ENCODE measurements at places on chromosomes 3 and 15.

GRCh38 chr15:20358066-20358778 lies 183.4 kb downstream of the GOLGA6L6 start:
- DNase-seq: no peak

DNA sequence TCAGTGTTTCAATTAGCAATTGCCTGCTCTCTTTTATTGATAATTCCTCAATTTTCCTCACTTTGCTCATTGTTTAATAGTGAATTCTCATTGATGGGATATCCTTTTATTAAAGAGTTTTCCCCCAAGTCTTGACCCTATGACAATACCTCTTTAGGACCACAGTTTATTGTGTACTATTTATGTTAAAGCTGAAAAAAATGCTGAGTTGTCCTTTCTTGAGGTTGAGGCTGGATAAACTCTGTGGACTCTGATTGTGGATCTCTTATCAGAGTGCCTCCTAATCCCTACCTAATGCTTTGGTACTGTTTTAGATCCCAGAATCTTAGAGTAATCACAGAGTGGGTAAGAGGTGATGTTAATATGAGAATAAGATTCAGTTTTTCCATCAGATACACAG lies 416.3 kb upstream of the GBE1 start:
- DNase-seq: no peak

GRCh38 chr3:25293736-25294135 lies 134.3 kb upstream of the RARB start:
- DNase-seq: no peak

DNA sequence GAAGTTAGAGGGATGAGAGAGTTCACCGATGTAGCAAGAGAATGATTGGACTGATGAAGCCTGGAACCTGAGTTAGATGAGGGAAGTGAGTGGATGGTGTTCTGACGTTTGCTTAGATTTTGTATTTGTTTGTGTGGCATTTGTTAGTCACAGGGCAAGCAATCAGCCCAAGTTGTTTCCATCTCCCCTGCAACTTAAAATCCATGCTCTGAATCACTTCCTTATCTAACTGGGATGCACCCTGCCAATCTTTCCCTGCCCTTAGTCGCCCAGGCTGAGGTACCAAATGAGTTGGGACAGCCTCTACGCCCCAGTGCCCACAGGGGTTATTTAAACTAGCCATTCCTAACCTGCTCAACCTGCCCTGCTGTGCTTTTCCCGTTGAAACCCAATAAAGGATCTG lies 12.6 kb downstream of the PAQR5 start:
- no peak for DNase-seq

- DNase-seq: no peak
These were observed 30.7 kb upstream of the CLRN1 start for GRCh38 chr3:151003029-151003767.

- DNase-seq: no peak
These were observed 214.9 kb upstream of the NR2F2 start for GRCh38 chr15:96115642-96116041.

DNA sequence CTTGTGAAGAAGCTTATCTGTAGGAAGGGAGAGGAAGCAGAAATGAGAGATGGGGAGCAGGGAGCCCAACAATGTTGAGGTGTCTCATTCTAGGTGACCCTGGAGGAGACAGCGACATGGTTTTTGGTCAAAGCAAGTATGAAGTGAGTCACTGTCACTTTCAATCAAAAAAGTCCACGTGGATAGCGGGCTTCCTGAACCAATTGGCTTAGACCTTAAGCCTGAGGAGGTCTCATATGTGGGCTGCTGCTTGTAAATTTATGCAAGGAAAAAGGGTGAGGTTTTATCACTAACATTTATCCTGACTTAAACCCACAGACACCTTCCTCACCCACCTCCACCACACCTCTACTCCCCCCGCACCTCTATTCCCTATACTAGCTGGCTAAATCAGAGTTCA lies 22.7 kb downstream of the CLDN11 start:
- no peak for DNase-seq

DNA sequence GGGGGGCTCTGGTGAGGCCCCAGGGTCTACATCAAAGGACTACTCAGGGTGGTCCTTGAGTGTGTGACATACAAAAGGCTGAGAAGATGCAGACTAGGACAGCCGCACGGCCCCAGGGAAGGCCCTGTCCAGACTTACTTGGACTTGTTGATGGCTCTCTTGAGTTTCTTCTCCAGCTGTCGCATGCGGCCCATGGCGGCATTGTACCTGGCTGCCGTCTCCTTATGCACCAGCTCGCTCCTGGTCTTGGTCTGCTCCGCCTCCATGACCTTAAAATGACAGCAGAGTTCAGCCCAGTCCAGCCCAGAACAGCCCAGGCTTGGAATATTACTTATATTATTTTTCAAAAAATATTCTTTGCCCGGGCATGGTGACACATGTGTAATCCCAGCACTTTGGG lies 56.0 kb downstream of the CAPN7 start:
- DNase-seq: no peak

- no peak for DNase-seq
These were observed 2.0 kb upstream of the ZNF710 start for GRCh38 chr15:89998923-89999675.

DNA sequence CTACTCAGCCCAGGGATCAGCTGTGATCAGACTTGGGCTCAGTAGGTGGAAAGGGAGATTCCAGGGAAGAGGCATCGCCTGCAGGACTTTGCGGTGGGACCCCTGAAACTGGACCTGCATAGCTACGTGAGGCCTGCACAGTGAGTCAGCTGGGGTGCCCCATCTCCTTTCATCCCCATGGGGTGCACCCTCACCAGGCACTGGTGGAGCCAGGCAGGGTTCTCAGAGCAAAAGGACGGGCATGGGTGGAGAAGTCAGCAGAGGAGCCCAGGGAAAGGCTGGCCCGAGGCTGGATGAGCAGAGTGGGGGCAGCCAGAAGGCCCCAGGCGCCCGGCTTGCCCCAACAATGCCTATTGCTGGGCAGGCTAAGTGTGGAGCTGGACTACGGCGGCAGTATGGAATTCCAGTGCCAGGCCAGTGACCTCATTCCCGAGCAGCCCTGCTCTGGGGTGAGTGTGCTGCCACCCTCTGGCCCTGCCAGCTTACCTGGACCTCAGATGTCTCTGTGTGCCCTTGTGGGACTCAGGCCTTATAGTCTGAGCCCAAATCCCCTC lies 19.7 kb downstream of the ACAA1 start:
- no peak for DNase-seq

DNA sequence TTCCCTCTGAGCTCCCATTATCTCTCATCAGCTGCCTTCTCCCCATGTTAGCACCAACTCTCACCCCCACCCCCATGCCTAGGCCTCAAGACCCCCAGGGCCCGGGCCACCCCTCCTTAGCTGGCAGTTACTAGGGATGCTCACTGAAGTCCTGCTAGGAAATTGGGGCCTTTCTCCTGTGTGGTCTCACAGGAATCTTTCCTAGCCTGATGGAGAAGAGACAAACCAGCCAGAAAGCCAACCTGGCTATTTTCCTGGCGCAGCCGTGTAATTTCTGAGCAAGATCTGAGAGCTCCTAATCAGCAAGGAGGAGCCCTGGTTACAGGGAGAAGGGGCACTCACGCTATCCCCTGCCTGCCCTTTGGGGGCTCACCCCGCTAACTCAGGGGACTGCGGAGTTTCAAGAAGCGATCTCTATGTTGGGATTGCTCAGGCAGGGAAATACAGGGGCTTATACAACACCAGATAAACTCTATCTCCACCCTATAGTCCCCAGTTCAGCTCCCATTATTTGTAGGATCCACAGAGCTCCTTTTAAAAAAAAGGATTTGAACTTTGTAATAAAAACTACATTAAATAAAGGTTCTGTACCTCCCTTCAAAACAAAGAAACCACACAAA lies 25.2 kb downstream of the NR2F2 start:
- no peak for DNase-seq

DNA sequence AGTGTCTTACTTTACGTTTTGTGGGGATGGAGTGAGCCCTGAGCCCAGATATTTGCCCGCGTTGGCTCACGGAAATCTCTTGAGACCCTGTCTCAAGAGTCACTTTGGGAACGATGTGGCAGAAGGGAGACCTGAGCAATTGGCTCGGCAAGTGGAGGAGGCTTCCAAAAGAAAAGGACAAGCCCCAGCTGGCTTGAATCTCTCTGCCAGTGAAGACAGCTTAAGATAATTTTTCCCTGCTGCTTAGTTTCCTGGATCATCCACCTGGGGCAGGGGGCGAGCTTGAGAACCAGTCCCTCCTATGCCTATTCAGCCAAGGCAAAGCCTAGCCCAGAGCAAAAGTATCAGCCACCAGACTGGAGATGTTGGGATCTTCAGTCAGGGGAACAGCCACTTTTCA lies 708 bp downstream of the SEC22A start:
- no peak for DNase-seq

GRCh38 chr3:146134348-146135117 lies 26.5 kb downstream of the PLOD2 start:
- DNase-seq: no peak

DNA sequence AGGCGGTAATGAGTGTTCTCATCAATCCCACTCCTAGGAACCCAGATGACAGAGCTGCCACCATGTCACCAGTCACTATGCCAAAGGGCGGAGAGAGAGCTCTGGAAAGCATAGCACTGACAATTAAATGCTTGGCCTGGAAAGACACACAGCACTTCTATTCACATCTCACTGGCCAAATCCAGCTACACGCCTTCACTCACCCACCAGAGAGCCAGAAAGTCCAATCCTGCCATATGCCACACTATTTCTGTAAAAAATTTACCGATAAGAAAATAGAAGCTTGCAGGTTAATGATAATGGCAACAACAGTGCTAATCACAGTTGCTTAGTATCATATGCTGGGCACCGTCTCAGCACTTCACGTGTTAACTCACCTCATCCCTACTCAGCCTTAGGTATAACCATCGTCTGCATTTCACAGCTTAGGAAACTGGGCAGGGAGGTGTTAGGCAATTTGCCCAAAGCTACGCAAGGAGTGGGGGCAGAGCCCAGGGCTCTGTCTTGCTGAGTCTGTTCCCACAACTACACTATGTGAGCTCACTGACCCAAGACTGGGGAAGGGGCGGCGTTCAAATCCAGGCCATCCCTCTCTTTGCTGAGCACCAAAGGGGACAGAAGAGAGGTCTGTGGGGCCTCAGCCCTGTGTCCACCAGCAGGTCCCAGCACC lies 16.5 kb downstream of the KLHL25 start:
- no peak for DNase-seq

DNA sequence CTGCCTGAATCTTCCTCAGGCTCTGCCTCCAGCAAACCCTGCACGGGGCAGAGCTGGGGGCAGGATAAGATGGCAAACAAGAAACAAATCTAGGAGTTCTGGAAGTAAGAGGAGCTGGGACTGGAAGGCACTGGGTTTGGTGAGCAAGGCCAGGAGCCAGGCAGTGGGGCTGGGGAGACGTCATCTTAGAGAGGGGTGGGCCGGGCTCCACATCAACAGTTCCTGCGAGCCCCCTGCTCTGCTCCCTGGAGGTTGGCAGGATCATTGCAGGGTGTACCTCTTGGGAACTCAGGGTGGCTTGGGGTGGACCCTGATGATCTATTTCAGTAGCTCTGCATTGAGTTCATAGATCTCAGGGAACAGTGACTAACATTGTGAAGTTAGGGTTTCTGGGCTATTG lies 87.3 kb upstream of the PRR23E start:
- no peak for DNase-seq

Measured in stimulated activated CD8-positive, alpha-beta memory T cell treated with anti-CD3 and anti-CD28 coated beads, Interleukin-4, amount 100 ng/mL, for 24 hours (primary cell).